Activated naive CD8-positive, alpha-beta T cell treated with anti-CD3 and anti-CD28 coated beads, Interleukin-2, amount 10 ng/mL, durations not matched to agents 7 days and 5 days (primary cell): ENCODE measurements at places on chromosomes 1 and 21. TPM values are rescaled to one million over a fixed set of nuclear protein-coding genes. Genes with fewer than 3 reads are reported as not detected.
A peak's percentile ranks its signal among the peaks of the same experiment; 100 is the strongest.

DNA sequence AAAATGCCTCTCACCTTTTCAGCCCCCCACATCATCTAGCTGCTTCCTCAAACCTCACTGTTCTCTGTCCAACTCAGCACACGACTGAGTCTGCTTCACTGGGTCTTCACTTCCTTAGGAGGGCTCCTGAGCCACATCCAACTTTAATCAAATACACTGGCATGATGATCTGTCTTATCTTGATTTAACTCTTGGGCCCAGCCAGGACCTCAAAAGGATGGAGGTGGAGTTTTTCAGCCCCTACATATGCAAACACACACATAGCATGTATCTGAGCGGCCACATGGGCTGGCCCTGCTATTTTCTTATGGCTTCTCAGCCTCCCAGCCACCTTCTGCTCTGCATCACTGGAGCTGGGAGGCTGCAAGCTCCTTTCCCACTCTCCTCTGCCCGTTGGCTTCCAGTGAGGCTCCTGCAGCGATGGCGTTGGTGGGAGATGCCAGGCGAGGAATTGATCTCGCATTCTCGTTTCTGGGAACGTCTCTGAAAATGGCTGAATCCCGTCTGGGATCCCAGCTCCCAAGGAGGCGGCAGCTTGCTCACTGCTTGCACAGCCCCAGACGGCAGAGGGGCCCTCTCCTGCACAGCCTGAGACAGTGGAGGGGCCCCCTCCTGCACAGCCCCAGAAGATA is 1.8 kb upstream of the PRXL2B start:
- peaks cover 35% of the 10 kb centered on the region for H3K4me1 ChIP-seq
- peak overlapping the region; percentile 95 for H3K4me3 ChIP-seq

The FNDC10 gene
- total RNA-seq = 4.6 TPM

The ANKRD34A gene
- total RNA-seq = 2.2 TPM

DNA sequence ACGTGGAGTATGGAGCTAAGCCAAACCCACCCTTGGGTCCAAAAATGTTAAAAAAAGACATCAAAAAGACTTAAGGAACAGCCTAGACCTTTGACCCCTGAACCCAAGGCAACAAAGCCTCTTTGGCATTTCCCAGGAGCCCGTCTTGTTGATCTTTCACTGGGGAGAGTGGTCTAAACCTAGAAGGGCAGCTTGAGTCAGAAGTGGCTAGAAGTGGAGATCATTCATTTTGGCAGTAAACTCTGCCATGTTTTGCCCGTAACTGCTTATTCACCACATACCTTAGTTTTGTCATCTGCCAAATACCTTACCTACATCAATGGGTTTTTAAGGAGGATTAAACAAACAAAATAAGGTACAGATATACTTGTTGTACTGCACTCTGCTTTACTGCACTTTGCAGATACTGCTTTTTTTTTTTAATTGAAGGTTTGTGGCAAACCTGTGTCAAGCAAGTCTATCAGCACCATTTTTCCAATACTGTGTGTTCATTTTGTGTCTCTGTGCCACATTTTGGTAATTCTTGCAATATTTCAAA is 1.7 kb upstream of the CTSE start:
- H3K36me3 ChIP-seq = no peaks in the 10 kb centered on the region
- no peak overlapping the region for H3K27ac ChIP-seq
- H3K4me1 ChIP-seq = peaks cover 4% of the 10 kb centered on the region
- no peak for DNase-seq
- H3K27me3 ChIP-seq = peaks cover 19% of the 10 kb centered on the region

The TIAM1 gene
- total RNA-seq = 23.7 TPM

DNA sequence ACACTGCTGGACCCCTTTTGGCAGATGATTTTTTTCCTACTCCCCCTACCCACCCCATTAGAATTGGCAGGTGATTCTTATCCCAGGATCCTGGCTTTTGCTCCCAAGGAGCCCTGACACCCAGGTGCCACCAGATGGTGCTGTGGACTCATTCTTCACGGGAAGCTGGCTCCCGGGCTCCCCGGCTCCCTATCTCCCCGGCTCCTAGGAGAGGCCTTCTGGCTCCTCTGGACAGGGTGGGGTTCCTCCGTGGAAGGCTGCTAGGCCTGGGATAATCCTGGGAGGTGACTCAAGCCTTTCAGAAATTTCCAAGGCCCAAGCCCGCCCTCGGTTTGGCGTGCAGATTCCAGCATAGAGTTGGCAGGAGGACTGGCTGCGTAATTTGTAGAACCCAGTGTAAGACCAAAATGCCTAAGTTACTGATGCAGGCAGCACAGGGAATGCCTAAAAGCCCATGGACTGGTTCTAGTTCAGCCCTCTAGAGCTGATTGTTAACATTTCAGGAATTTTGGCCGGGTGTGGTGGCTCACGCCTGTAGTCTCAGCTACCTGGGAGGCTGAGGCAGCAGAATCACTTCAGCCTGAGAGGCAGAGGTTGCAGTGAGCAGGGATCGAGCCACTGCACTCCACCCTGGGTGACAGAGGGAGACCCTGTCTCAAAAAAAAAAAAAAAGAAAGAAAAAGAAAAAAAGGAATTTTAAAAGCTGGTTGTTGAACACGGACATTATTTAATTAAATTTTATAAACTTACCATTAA is 6.8 kb upstream of the BSDC1 start:
- peaks cover 2% of the 10 kb centered on the region for H3K27me3 ChIP-seq
- H3K4me3 ChIP-seq = no peak overlapping the region
- no peak overlapping the region for H3K27ac ChIP-seq
- no peaks in the 10 kb centered on the region for H3K36me3 ChIP-seq
- no peaks in the 10 kb centered on the region for H3K4me1 ChIP-seq
- peak; percentile 59 for DNase-seq

DNA sequence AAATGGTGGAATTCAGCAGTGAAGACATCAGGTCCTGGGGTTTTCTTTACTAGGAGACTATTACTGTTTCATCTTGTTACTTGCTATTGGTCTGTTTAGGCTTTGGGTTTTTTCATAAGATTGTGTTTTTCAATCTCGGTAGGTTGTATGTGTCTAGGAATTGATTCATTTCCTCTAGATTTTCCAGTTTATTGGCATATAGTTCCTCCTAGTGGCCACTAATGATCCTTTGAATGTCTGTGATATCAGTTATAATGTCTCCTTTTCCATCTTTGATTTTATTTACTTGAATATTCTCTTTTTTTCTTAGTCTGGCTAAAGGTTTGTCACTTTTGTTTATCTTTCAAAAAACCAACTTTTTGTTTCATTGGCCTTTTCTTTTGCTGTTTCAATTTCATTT is 233.0 kb downstream of the RWDD3 start:
- no peaks in the 10 kb centered on the region for H3K27me3 ChIP-seq
- no peak for DNase-seq
- no peak overlapping the region for H3K27ac ChIP-seq
- H3K4me1 ChIP-seq = no peaks in the 10 kb centered on the region
- H3K36me3 ChIP-seq = no peaks in the 10 kb centered on the region

The GJB5 gene
- total RNA-seq = not detected

DNA sequence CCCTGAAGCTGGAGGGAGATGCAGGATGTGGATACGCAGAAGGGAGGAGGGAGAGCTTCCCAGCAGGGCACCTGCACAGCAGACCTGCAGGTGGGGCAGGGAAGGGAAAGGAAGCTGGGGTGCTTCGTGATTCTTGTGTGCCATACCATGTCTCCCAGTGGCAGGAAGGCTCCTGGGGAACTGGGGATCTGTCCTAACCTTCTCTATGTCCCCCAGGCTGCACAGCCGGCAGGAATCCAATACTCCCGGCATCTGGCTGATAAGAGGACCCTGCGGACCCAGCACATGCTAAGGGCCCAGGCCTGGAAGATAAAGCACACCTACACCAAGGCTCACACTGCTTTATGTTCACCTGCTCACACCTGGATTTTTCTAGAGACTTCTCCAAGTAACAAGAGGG is 79.4 kb downstream of the ITPKB start:
- no peak for DNase-seq
- H3K36me3 ChIP-seq = peaks cover 7% of the 10 kb centered on the region
- H3K27me3 ChIP-seq = no peaks in the 10 kb centered on the region
- H3K4me3 ChIP-seq = no peak overlapping the region
- H3K4me1 ChIP-seq = peaks cover 85% of the 10 kb centered on the region
- H3K27ac ChIP-seq = peak overlapping the region; percentile 94

The APOBEC4 gene
- not detected for total RNA-seq

DNA sequence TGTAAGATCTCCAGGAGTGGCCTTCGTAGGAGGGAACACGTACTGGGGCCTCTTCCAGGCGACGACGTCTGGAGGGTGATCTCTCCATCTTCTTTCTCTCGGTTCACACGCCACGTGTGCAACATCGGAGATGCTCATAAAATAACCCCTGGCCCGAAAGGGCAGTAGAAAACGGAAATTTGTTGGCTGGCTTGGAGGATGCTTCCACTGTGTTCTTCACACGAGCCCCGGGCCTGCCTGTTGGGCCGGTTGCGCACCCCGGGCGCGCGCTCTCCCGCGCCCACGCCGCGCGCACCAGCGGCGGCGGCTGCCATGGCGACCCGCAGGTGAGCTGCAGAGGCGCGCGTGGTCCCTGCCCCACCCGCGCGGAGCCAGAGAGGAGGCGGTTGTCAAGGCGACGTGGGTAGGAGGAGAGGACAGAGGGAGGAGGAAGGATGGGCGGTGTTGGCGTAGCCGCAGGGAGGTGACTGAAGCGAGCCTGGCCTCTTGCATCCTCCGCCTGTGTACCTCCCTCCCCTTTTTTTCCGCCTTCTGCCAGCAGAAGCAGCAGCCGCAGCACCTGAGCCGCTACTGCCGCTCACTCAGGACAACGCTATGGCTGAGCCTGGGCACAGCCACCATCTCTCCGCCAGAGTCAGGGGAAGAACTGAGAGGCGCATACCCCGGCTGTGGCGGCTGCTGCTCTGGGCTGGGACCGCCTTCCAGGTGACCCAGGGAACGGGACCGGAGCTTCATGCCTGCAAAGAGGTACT is at the start of gene ELAPOR1:
Gene ELAPOR1, plus strand, starts transcription at position 526 of the 752 bp plus-strand sequence. Its CDS starts 69 bp downstream, at position 595.
- peak within 1 kb of the TSS; percentile 37 for H3K27ac ChIP-seq
- no peaks in the 10 kb centered on the region for H3K36me3 ChIP-seq
- H3K27me3 ChIP-seq = peaks cover 18% of the 10 kb centered on the region
- H3K4me1 ChIP-seq = peaks cover 36% of the 10 kb centered on the region

The TXNDC12 gene
- total RNA-seq = 44.4 TPM

The CNR2 gene
- 2.0 TPM for total RNA-seq

DNA sequence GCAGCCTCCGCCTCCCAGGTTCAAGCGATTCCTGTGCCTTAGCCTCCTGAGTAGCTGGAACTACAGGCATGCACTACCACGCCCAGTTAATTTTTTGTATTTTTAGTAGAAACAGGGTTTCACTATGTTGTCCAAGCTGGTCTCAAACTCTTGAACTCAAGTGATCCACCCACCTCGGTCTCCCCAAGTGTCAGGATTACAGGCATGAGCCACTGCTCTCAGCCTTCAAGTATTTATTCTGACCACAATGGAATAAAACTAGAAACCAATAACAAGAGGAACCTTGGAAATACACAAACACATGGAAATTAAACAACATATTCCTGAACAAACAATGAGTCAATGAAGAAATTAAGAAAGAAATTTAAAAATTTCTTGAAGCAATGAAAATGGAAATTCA is 32.7 kb upstream of the DR1 start:
- DNase-seq = no peak
- H3K27me3 ChIP-seq = no peaks in the 10 kb centered on the region
- H3K27ac ChIP-seq = no peak overlapping the region
- H3K4me3 ChIP-seq = no peak overlapping the region

The CENPS gene
- 10.0 TPM for total RNA-seq

- DNase-seq = no peak
- no peaks in the 10 kb centered on the region for H3K27me3 ChIP-seq
- no peaks in the 10 kb centered on the region for H3K36me3 ChIP-seq
- no peaks in the 10 kb centered on the region for H3K4me1 ChIP-seq
- no peak overlapping the region for H3K4me3 ChIP-seq
- no peak overlapping the region for H3K27ac ChIP-seq
These were observed 29.2 kb upstream of the PKP1 start for GRCh38 chr1:201253906-201254624.

- H3K27ac ChIP-seq = no peak overlapping the region
- no peaks in the 10 kb centered on the region for H3K4me1 ChIP-seq
- H3K27me3 ChIP-seq = no peaks in the 10 kb centered on the region
- no peak overlapping the region for H3K4me3 ChIP-seq
- no peak for DNase-seq
These were observed 84.4 kb upstream of the ACTL8 start for GRCh38 chr1:17670587-17671313.

- no peak for DNase-seq
- H3K27ac ChIP-seq = no peak overlapping the region
- no peak overlapping the region for H3K4me3 ChIP-seq
These were observed 42.9 kb downstream of the TNNT2 start for GRCh38 chr1:201334325-201335173.

- peaks cover 3% of the 10 kb centered on the region for H3K27me3 ChIP-seq
- H3K4me3 ChIP-seq = no peak overlapping the region
- no peak overlapping the region for H3K27ac ChIP-seq
- no peak for DNase-seq
- H3K4me1 ChIP-seq = peaks cover 6% of the 10 kb centered on the region
These were observed 64.9 kb upstream of the SYT6 start for GRCh38 chr1:114218361-114219171.

The COG2 gene
- total RNA-seq = 30.0 TPM

The ARTN gene
- 0.39 TPM for total RNA-seq

GRCh38 chr1:36530791-36531190 is 48.1 kb upstream of the CSF3R start:
- no peak overlapping the region for H3K4me3 ChIP-seq
- no peaks in the 10 kb centered on the region for H3K36me3 ChIP-seq
- H3K27me3 ChIP-seq = peaks cover 2% of the 10 kb centered on the region

The AUNIP gene
- total RNA-seq = 4.8 TPM

DNA sequence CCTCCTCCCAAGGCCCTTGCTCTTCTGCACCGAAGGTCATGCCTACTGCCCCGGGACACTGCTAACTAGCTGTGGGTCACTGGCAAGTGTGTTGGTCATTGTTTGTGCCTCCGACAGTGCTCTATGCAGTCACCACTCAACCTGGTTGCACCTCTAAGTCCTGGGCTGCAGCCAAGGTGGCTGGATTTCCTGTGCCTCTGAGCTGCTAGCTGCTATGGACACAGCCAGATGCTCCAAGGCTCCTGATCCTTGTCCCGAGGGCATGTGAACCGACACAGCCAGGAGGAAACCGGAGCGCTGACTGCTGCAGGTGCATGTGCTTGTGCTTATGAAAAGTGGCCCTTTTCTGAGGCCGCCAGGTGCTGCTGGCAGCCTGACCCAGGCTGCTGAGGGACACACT is 14.7 kb upstream of the SPOCD1 start:
- no peak for DNase-seq
- no peaks in the 10 kb centered on the region for H3K27me3 ChIP-seq
- H3K4me1 ChIP-seq = peaks cover 27% of the 10 kb centered on the region
- H3K27ac ChIP-seq = no peak overlapping the region
- no peak overlapping the region for H3K4me3 ChIP-seq
- no peaks in the 10 kb centered on the region for H3K36me3 ChIP-seq

The ADAM30 gene
- not detected for total RNA-seq
